ENCODE measurements at places on chromosomes 16 and 17.

GRCh38 chr17:17493249-17493985, 2.8 kb downstream of the RASD1 start:
- peak; percentile 33 for DNase-seq

GRCh38 chr16:85166699-85167588, 54.7 kb upstream of the CIBAR2 start:
- peak; percentile 32 for DNase-seq

DNA sequence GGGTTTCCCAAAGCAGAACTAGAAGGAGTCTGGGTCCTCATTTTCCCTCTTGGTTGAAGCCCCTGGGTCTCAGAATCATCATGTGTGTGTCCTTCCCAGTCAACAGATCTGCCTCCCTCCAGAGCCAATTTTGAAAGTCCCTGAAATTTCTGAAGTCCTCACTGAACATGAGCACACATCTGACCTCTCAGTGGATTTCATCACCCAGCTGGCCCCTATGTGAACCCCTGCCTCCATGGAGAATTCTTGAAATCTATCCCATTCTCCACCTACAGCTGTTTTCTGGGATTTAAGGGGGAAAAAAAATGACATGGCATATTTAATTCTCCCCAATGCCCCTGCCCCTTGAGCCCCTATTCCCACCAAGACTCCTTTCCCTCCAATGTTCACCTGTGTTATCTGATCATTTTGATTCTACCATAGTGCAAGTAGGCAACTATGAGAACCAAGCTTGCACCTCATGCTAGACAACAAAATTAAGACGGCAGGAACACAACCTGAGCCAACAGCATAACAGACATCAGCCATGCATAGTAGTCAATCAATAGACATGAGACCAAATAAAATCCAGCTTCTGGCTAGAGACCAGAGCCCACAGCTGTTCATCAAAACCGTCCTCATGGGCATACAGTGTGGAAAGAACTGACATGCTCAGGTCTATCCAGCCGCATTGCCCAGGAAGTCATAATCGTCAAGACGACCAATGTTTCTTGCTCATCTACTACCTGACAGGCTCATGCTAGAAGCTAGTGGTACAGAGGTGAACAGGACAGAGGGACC, 14.9 kb downstream of the SOX9 start:
- DNase-seq, result no peak

DNA sequence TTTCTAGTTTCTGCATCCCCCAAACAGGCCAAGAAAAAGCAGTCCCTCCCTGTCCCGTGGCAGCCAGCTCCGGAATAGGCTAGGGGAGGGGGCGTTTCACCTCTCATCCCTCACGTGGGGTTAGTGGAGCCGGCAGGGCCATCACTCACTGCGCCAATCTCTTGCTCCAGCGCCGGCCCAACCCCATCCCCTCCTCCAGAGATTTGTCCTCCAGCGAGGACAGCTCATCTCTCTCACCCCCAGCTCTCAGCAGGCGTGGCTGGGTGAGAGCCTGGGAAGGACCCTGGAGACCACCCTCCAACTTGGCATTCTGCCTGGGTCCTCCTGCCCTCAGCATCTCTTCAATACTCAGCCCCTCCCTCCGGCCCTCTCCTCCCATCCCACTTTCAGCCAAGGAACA, 74.1 kb downstream of the TMEM132E start:
- no peak for DNase-seq

GRCh38 chr16:14011001-14011400, 60.1 kb upstream of the MRTFB start:
- no peak for DNase-seq

- DNase-seq, result peak; percentile 58
These were observed 12.6 kb downstream of the KCTD2 start for GRCh38 chr17:75059369-75060345.

DNA sequence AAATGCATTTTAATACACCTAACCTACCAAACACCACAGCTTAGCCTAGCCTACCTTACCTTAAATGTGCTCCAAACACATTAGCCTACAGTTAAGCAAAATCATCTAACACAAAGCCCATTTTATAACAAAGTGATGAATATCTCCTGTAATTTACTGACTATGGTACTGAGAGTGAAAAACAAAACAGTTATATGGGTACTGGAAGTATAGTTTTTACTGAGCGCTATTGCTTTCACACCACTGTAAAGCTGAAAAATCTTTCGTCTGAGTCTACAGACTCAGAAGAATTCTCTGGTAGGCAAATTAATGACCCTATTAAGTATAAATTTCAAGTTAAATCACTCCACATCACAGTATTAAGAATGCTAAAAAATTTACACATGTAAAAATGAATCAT, 3.5 kb downstream of the GRB2 start:
- DNase-seq, result no peak

GRCh38 chr16:9766891-9767290, 415.3 kb downstream of the GRIN2A start:
- no peak for DNase-seq

DNA sequence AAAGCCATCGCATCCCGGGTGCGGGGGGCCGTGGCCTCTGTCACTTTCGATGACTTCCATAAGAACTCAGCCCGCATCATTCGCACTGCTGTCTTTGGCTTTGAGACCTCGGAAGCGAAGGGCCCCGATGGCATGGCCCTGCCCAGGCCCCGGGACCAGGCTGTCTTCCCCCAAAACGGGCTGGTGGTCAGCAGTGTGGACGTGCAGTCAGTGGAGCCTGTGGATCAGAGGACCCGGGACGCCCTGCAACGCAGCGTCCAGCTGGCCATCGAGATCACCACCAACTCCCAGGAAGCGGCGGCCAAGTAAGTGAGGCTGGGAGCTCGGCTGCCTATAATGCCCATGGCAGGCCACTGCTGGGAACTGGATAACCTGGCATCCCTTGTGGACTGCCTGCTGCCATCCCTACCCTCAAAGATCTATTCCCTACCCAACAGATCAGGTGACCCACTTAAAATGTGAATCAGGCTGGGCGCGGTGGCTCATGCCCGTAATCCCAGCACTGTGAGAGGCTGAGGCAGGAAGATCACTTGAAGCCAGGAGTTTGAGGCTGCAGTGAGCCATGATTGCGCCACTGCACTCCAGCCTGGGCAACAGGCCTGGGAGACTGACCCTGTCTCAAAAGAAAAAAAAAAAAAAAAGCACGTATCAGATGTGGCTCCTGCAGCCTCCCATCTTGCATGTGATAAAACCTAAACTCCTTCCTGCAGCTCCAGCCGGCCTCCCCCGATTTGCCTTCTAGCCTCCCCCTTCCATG, 18.3 kb downstream of the CDIPT start:
- peak; percentile 14 for DNase-seq
